ENCODE measurements at places on chromosomes 1 and 21. TPM values are rescaled to one million over a fixed set of nuclear protein-coding genes. Genes with fewer than 3 reads are reported as not detected.
A peak's percentile ranks its signal among the peaks of the same experiment; 100 is the strongest.

MAN1A2 gene
- 48.9 TPM for total RNA-seq

GRCh38 chr1:163528710-163529348, 207.1 kb downstream of the NUF2 start:
- DNase-seq = no peak

CD1D gene
- 2.3 TPM for total RNA-seq

DNA sequence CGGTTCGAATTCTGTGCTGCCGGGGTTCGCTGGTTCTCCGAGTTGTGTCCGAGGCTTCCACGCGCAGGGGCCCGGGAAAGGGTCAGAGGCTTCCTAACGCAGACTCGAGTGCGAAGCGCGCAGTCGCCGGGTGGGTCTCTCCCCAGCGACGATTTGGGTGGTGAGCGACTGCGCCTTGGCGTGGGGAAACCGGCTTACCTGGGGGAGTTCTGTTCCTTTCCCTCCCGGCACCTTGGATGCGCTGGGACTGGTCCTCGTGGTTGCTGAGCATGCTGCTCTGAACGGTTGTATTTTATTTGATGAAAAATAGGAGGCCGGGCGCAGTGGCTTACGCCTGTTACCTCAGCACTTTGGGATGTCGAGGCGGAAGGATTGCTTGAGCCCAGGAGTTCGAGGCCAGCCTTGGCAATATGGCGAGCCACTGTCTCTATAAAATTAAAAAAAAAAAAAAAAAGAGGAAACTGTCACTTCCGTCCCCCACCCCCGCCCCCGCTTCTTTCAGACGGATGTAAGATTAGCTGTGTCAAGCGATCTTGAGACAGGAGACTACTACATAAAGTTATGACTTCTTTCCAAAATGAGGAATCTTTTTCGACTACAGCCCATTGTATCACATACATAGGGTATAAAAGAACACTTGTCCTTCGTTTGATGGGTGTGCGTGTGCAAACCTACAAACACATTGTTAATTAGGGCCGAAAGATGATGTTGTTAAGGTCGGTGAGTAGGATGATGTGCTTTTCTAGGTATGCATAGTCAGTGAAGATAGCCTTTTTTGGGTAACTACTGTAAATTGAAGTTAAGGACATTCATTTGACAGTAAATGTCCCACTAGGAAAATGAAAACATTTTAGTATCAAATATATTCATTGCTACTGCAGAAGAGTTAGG, at the start of gene CCDC18:
CCDC18 (plus strand) TSS at position 2 of the 891 bp plus-strand sequence. CDS start 2,638 bp downstream, outside the sequence.
- DNase-seq = no peak

DNA sequence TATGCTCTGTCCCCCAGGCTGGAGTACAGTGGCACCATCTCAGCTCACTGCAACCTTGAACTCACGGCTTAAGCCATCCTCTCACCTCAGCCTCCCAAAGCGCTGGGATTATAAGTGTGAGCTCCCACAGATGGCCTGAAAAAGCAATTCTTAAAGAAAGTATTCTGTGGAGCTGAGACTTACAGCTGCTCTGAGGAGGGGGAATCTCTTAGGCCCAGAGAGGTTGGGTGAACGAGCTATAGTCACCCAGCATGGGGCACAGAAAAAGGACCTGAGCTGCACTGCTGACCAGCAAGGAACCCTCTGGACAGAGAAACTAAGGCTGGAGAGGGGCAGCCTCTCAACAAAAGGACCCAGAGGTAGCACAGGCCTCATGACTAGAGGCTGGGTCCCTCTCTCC, 1.3 kb downstream of the PAQR7 start:
- DNase-seq = peak; percentile 6

PLA2G2F gene
- not detected for total RNA-seq

HFM1 gene
- total RNA-seq = 3.0 TPM

DNA sequence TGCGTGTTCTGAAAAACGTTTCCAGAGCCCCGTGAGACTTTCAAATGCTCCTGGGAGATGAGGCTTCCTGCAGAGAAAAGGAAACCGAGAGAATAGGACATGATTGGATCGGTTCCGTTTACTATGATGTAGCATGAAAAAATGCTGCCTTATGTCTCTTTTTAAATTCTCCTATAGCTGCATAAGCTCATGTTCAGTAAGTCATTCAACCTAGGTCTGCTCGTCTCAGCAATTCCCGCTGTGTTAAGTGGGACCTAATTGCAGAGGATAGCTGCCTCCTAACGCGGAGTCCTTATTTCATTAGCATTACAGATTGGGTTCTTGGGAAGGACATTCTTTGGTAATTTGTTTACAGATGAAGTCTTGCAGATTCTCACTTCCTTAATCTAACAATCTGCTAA, 165.3 kb downstream of the GALNT2 start:
- no peak for DNase-seq
